ENCODE measurements at places on chromosomes 6 and 20.

- H3K27ac ChIP-seq: no peak overlapping the region
- H3K27me3 ChIP-seq: no peaks in the 10 kb centered on the region
- no peak for DNase-seq
- peaks cover 23% of the 10 kb centered on the region for H3K4me1 ChIP-seq
Measured at GRCh38 chr6:157995458-157995857, 13.8 kb downstream of the SYNJ2 start.

GRCh38 chr6:107642861-107643328, 153.0 kb downstream of the SOBP start:
- no peak for DNase-seq
- peaks cover 24% of the 10 kb centered on the region for H3K27me3 ChIP-seq
- H3K36me3 ChIP-seq: no peaks in the 10 kb centered on the region
- H3K27ac ChIP-seq: no peak overlapping the region
- H3K4me1 ChIP-seq: peaks cover under 1% of the 10 kb centered on the region
- no peak overlapping the region for H3K4me3 ChIP-seq

DNA sequence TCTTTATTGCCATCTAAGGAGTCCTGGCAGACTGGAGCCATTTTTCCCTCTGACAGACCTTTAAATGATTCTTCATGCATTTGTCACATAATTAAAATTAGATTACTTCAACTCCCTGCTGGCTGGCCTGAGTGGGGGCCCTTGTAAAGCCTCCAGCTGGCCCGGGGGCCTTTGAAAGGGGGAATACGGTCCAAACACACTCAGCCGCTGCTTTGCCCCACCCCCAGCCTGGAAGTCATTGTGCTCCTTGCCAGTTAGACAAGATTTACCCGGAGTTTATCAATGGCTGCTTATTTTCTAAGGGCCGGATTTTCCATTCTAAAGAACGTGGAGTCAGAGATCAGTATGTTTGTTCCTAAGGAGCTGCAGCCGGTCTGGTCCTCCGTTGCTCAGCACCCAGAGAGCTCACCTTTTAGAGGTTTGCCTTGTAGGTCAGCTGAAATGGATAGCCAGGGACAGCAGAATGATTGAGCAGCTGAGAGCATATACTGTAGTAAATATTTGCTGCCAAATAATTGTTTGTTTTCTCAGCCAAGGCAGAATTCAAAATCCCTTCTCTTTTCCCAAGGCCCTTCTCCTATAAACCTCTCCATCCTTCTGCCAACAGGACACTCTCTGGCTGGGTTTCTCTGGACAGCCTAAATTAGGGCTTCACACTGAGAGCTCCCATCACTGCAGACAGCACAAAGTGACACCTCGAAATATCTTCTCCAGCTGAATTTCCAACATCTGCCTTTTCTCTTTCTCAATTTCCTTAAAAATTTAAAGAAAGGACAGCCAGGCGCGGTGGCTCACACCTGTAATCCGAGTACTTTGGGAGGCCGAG, 68.4 kb upstream of the RBM24 start:
- H3K4me3 ChIP-seq: no peak overlapping the region
- H3K36me3 ChIP-seq: no peaks in the 10 kb centered on the region
- no peaks in the 10 kb centered on the region for H3K4me1 ChIP-seq
- H3K27me3 ChIP-seq: no peaks in the 10 kb centered on the region
- no peak overlapping the region for H3K27ac ChIP-seq

GRCh38 chr6:130128326-130128725, 94.4 kb downstream of the SAMD3 start:
- no peak overlapping the region for H3K4me3 ChIP-seq
- no peak for DNase-seq
- H3K36me3 ChIP-seq: peaks cover 59% of the 10 kb centered on the region
- H3K27me3 ChIP-seq: no peaks in the 10 kb centered on the region

GRCh38 chr6:3442431-3443220, 14.2 kb downstream of the SLC22A23 start:
- no peak overlapping the region for H3K4me3 ChIP-seq
- no peaks in the 10 kb centered on the region for H3K27me3 ChIP-seq
- no peaks in the 10 kb centered on the region for H3K4me1 ChIP-seq
- H3K27ac ChIP-seq: no peak overlapping the region
- DNase-seq: no peak

GRCh38 chr6:151002491-151002935, 137.0 kb downstream of the MTHFD1L start:
- DNase-seq: no peak
- H3K4me1 ChIP-seq: peaks cover 26% of the 10 kb centered on the region
- no peak overlapping the region for H3K4me3 ChIP-seq
- no peak overlapping the region for H3K27ac ChIP-seq
- peaks cover 3% of the 10 kb centered on the region for H3K36me3 ChIP-seq

GRCh38 chr20:37697314-37697713, 3.5 kb downstream of the CTNNBL1 start:
- H3K4me3 ChIP-seq: no peak overlapping the region
- H3K36me3 ChIP-seq: peaks cover 10% of the 10 kb centered on the region
- H3K4me1 ChIP-seq: peaks cover 18% of the 10 kb centered on the region
- no peak for DNase-seq

- no peak overlapping the region for H3K4me3 ChIP-seq
- no peak for DNase-seq
- H3K27ac ChIP-seq: no peak overlapping the region
- H3K4me1 ChIP-seq: no peaks in the 10 kb centered on the region
- H3K27me3 ChIP-seq: peaks cover 36% of the 10 kb centered on the region
Measured at GRCh38 chr20:59599941-59600340, 4.4 kb upstream of the PHACTR3 start.

GRCh38 chr6:169162752-169163407, 90.8 kb downstream of the THBS2 start:
- DNase-seq: no peak
- H3K27me3 ChIP-seq: no peaks in the 10 kb centered on the region
- no peak overlapping the region for H3K27ac ChIP-seq
- no peak overlapping the region for H3K4me3 ChIP-seq
- no peaks in the 10 kb centered on the region for H3K36me3 ChIP-seq

DNA sequence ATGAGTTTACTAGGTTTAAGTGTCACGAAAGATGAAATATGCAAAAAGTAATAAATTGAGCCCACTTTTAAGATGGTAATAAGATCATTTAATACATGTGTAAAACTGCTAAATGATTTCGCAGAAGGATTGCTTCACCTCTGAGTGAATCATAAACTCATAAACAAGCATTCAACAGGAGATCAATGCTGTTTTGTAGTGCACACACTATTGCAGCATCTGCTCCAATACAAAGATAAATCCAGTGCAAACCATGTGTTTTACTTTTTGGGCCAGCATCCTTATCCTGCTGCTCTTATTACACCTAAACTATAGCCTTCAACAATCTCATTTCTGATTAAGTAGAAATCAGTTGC, 400.1 kb downstream of the NKAIN2 start:
- H3K27me3 ChIP-seq: no peaks in the 10 kb centered on the region
- DNase-seq: no peak
- H3K4me3 ChIP-seq: no peak overlapping the region
- no peak overlapping the region for H3K27ac ChIP-seq
- no peaks in the 10 kb centered on the region for H3K4me1 ChIP-seq

DNA sequence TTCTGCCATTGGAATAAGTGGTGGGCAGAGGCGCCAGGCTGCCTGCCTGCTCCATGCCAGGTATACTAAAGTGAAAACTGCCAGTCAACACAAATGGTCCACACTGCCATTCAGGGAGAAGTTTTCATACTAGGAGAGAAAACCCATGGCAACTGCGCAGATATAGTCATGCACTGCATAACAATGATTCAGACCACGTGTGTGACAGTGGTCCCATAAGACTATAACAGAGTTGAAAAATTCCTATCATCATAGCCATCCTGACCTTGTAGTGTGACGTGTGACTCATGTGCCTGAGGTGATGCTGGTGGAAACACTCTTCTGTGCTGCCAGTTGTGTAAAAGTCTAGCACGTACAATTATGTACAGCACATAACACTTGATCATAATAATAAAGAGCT, 25.1 kb downstream of the ZC3H12D start:
- no peaks in the 10 kb centered on the region for H3K4me1 ChIP-seq
- no peak for DNase-seq
- H3K36me3 ChIP-seq: peaks cover 3% of the 10 kb centered on the region

DNA sequence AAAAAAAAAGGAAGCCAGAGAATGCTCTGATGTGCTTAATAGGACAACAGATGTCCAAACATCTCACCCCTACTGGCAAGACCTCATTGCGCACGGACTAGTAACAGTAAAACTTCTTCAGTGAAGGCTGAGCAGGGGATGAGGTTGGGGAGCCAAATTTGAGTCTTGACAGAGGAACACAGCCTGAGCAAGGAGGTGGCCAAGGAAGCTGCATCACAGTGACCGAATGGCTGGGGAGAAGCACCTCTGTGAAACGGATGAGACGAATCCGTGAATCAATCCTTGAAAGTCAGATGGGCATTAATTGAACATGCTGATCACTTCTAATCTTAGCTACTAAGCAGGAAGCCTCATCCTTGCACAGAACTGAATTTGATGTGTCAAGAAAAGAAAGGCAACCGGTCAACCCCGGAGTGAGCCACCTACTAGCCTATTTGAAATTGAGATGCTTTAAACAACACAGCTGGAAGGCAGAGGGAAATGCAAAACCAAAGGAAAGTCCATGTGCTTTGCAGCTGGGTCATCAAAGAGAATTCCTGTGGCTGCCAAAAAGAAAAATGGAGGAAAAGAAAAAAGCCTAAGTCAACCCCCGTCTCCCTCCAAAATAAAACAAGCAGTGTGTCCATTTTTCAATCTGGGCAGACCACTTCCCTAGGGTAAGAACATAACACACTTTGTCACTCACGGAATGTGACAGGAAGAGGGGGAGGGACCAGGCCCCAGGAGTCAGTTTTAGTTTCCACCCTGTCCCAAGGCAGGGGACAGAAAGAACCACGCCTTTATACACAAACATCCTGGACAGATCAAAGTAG, 29.5 kb downstream of the PXDC1 start:
- no peaks in the 10 kb centered on the region for H3K36me3 ChIP-seq
- no peaks in the 10 kb centered on the region for H3K27me3 ChIP-seq
- H3K4me1 ChIP-seq: peaks cover 31% of the 10 kb centered on the region
- no peak overlapping the region for H3K4me3 ChIP-seq
- no peak overlapping the region for H3K27ac ChIP-seq

- peak overlapping the region; percentile 30 for H3K4me3 ChIP-seq
- peaks cover 46% of the 10 kb centered on the region for H3K4me1 ChIP-seq
- no peak for DNase-seq
- no peaks in the 10 kb centered on the region for H3K27me3 ChIP-seq
Measured at GRCh38 chr20:10511170-10511508, 76.0 kb downstream of the SLX4IP start.

GRCh38 chr20:31606804-31607639, 1.9 kb downstream of the ID1 start:
- H3K27me3 ChIP-seq: peaks cover 50% of the 10 kb centered on the region
- peaks cover 33% of the 10 kb centered on the region for H3K4me1 ChIP-seq
- no peaks in the 10 kb centered on the region for H3K36me3 ChIP-seq
- H3K4me3 ChIP-seq: no peak overlapping the region
- no peak for DNase-seq

GRCh38 chr6:34358389-34358905, 34.0 kb downstream of the NUDT3 start:
- peaks cover 27% of the 10 kb centered on the region for H3K4me1 ChIP-seq
- H3K27me3 ChIP-seq: no peaks in the 10 kb centered on the region
- H3K36me3 ChIP-seq: peaks cover 3% of the 10 kb centered on the region
- DNase-seq: no peak
- no peak overlapping the region for H3K27ac ChIP-seq

DNA sequence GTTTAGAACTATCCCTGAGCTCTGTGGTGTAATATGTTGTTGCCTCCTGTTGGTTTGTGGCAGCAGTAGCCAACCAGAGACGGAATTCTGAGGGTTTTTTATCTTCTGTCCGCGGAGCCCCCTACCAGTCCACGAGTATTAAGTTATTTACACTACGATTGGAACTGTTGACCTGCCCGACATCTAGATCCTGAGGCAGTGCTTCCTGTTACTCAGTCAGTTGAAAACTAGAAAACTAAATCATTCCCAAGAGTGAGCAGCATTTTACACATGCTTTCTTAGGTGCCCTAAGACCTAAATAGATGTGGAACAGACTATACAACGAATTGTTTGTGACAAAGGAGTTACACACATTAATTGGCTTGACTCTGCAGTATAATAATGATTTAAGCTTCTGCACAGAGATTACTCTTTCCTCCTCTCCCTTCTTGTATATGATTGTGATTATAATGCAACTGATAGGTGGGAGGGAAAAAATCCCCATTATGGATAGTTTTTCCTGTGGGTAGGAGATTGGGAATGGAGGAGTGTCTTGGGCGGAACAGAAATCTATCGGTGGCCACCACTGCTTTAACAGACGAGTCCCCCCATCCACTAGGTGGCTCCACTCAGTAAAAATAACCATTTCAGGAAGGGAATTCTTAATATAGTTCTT, 1.7 kb downstream of the LOC128125822 start:
- peak overlapping the region; percentile 96 for H3K4me3 ChIP-seq
- H3K4me1 ChIP-seq: peaks cover 40% of the 10 kb centered on the region
- DNase-seq: peak; percentile 61
- H3K36me3 ChIP-seq: peaks cover 38% of the 10 kb centered on the region
- peak overlapping the region; percentile 97 for H3K27ac ChIP-seq

- no peaks in the 10 kb centered on the region for H3K27me3 ChIP-seq
- DNase-seq: peak; percentile 64
- peaks cover 22% of the 10 kb centered on the region for H3K36me3 ChIP-seq
- H3K4me1 ChIP-seq: peaks cover 74% of the 10 kb centered on the region
- H3K4me3 ChIP-seq: peak overlapping the region; percentile 76
Measured at GRCh38 chr6:501891-502601, 110.5 kb downstream of the IRF4 start.

DNA sequence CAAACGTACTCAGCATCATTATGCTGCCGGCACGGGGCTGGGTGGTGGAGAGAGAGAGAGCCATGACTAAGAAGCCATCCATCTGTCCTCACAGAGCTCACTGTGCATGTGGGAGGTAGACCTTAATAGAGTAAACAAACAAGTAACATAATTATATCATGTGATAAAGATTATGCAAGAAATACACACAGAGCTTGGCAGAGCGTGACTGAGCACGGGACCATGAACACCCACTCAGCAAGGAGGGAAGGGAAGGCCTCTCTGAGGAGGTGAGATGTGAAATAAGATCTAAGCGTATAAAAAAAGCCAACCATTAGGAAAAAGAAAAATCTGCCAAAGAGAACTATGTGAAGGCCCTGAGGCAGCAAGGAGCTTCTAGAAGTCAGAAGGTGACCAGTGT, 207.5 kb downstream of the PTPRT start:
- no peaks in the 10 kb centered on the region for H3K4me1 ChIP-seq
- H3K27ac ChIP-seq: no peak overlapping the region
- no peaks in the 10 kb centered on the region for H3K27me3 ChIP-seq
- H3K36me3 ChIP-seq: no peaks in the 10 kb centered on the region
